ENCODE measurements at places on chromosomes 7 and 10. TPM values are rescaled to one million over a fixed set of nuclear protein-coding genes. Genes with fewer than 3 reads are reported as not detected.

DNA sequence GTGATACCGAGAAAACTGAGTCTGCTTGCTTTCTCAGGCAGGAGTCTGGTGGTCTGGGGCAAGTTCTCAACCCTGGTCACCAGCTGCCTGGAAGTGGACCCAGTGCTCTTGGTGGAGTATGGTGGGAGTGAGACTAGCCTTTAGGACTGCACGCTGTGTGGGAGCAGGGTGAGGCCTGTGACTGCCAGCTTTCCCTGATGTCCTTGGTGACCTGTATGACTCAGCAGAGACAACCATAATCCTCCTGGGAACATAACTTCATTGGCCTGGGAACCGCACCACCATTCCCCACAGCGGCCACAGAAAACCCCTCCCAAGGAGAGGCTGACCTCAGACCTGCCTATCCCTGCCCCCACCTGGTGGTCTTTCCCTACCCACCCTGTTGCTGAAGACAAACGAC is 139.5 kb upstream of the CHRM2 start:
- DNase-seq: no peak

- DNase-seq: no peak
Observed at GRCh38 chr10:36634916-36635315, 490.5 kb upstream of the ANKRD30A start.

GRCh38 chr7:31254926-31255325 is 85.6 kb downstream of the NEUROD6 start:
- DNase-seq: no peak

- DNase-seq: peak; percentile 4
Observed at GRCh38 chr7:1671594-1672451, 1.7 kb downstream of the ELFN1 start.

Gene AGK
- total RNA-seq: 35.1 TPM

Gene TUBGCP2
- 58.6 TPM for total RNA-seq

Gene ANXA8L1
- not detected for total RNA-seq

Gene HIF1AN
- 55.8 TPM for total RNA-seq

Gene OSBPL3
- 33.3 TPM for total RNA-seq

DNA sequence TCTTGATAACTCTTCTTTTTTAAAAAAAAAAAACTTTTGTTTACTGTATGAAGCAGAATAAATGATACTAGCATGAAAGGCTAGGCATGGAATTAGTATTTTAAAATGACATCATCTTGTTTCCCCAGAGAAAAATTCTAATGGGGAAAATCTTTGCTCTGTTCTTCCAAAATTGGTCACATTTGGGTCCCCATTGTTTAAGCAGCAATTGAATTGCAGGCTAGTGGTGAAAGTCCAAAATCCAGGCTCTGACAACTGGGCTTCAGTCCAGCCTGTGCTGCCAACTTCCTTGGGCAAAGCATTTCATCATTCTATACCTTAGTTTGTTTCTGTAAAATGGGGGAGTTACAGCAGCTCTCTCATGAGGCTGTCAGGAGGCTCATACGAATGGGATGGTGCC is 726.4 kb downstream of the KCNMA1 start:
- no peak for DNase-seq

GRCh38 chr10:110803830-110804338 is 67.8 kb upstream of the PDCD4 start:
- peak; percentile 29 for DNase-seq

GRCh38 chr10:102815790-102816549 is 21.2 kb downstream of the CYP17A1 start:
- no peak for DNase-seq
